ENCODE measurements at places on chromosomes 6 and 20.

DNA sequence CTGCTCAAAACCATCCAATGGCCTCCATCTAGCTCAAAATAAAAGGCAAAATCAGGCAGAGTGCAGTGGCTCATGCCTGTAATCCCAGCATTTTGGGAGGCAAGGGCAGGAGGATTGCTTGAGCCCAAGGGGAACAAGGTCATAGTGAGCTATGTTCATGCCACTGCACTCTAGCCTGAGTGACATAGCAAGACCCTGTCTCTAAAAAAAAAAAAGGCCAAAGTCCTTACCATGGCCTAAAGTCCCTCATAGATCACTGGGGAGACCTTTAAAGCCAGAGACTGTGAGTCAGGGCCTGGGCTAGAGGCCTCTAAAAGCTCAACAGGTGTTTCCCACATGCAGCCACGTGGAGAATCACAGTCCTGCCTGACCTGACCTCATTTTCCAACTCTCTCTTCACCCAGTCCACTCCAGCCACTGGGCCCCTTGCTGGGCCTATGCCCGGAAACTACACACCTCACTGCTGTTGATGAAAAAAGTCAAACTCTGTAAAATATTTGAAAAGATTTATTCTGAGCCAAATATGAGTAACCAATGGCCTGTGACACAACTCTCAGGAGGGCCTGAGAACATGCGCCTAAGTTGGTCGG is 28.2 kb upstream of the TAB2 start:
- no peak for DNase-seq

- DNase-seq = no peak
Measured at GRCh38 chr6:5215159-5215558, 45.6 kb downstream of the LYRM4 start.

DNA sequence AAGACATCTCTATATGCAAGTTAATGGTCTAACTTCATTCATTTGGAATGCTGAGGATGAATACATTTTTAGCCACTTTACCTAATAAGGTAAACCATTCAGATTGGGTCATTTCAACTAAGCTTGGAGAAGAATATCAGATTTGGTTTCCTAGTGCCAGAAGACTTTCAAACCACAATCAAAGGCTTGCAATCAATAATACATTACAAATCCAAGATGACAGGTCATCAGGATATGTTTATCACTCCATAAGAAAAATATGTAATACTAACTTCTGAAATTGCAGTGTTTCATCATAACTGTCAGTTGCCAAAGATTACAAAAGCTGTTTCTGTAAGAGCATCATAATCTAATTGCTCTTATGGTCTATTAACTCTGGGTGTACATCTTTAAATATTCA is 654.0 kb downstream of the COL12A1 start:
- DNase-seq = no peak

DNA sequence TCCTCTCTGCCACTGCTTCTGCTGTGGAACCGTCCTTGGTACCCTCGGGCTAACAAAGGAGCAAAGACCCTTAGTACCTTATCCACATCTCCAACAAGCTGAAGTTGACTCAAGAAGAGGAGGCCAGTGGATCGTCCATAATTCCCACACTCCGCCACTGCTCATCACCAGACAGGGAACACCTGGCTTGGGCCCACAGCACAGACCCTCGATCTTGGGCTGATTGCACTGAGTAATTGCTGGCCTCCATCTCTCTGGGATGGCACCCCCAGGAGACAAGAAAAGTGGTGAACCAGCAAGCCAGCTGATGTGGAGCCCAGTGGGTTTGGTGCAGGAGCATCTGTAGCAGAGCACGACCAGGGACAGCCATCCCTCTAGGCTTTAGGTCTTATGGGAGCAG is 109.4 kb upstream of the GRIK2 start:
- DNase-seq = no peak

- DNase-seq = no peak
Measured at GRCh38 chr20:47365023-47365764, 8.7 kb upstream of the ZMYND8 start.

DNA sequence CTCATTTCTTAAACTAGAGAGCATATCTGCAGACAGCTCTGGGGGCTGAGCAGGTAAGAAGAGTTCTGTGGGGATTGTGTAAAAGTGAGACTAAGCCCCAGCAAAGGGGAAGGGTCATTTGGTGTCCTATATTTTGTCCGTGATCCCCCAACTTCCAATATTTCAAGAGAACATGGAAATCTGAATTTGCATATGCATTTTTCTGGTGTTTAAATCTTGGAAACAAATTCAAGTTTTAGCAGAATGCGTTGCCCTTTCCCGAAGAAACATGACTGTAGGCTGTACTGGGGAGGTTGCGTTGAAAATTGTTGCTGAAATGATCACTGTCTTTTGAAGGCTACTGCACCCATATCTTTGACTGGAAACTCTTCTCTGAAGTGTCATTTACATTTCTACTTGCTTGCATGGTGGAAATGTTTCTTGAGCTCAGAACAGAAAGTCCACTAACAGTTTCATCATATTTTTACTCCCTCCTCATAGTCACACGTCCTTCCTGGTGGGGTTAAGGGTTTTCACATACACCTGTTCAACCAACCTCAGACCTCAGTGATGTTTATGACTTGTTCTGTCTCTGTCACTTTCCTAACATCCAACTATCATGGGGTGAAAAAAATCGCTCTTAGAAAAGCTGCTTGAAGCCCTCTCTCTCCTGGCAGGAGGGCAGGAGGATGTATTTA is 140.3 kb downstream of the BCAS1 start:
- DNase-seq = no peak

- DNase-seq = no peak
Measured at GRCh38 chr20:57695012-57695411, 14.8 kb downstream of the PMEPA1 start.

- DNase-seq = no peak
Measured at GRCh38 chr6:32105433-32105832, 3.7 kb downstream of the TNXB start.

- no peak for DNase-seq
Measured at GRCh38 chr6:47729457-47729856, 31.1 kb downstream of the ADGRF4 start.

GRCh38 chr6:116156405-116157326 is 30.7 kb upstream of the COL10A1 start:
- no peak for DNase-seq

- DNase-seq = no peak
Measured at GRCh38 chr20:45028424-45029136, 62.3 kb downstream of the STK4 start.

DNA sequence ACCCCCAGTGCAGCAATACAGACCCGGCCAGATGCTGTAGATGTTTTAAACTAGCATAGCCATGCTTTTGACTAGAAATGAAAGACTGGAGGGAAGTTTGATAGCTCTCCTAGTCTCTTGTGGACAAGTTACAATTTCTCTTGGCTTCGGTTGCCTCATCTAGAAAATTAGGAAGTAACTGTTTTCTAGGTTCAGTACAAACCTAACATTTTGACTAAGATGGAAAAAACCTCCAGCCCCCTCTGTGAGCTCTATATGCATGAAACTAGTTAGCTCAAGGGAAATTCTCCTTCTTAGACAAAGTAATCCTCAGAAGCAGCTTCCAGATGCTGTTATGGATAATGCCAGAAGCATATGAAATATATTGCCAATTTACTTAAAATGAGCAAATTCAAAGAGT is 86.6 kb downstream of the RNF144B start:
- DNase-seq = no peak

- no peak for DNase-seq
Measured at GRCh38 chr20:17796091-17796563, 96.4 kb downstream of the BANF2 start.

DNA sequence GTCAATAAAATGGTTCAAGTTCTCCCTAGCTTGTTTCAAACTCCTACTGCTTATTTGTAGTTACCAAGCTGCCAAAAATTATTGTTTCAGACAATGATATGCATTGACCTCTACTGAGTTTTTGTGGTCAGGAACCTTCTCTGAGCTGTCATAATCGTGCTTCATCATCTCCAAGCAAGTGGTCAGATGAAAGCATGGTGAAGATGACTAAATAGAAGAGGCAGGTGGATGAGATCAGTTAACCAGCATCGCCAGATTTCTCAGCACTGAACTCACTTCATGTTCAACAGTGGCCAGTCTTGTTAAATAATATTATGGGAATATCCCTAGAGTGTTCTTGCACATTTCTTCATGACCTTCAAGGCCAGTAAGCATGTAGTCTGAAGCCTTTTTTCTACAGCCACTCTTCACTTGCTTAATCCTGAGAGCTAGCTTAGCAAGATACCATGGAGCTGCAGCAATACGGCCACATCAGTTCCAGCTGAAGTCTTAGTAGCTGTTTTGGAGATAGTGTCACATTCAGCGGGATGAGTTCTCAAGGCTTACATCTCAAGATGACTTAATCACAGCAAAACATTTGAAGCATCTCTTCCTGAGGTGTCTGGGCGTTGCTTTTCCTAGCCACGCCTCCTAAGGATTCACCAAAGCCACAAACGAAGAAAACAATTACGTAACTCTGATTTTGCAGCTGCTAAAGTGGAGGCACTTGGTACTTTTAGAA is 101.6 kb upstream of the TMEM30A start:
- no peak for DNase-seq

- no peak for DNase-seq
Measured at GRCh38 chr20:20303742-20304141, 64.2 kb upstream of the INSM1 start.

DNA sequence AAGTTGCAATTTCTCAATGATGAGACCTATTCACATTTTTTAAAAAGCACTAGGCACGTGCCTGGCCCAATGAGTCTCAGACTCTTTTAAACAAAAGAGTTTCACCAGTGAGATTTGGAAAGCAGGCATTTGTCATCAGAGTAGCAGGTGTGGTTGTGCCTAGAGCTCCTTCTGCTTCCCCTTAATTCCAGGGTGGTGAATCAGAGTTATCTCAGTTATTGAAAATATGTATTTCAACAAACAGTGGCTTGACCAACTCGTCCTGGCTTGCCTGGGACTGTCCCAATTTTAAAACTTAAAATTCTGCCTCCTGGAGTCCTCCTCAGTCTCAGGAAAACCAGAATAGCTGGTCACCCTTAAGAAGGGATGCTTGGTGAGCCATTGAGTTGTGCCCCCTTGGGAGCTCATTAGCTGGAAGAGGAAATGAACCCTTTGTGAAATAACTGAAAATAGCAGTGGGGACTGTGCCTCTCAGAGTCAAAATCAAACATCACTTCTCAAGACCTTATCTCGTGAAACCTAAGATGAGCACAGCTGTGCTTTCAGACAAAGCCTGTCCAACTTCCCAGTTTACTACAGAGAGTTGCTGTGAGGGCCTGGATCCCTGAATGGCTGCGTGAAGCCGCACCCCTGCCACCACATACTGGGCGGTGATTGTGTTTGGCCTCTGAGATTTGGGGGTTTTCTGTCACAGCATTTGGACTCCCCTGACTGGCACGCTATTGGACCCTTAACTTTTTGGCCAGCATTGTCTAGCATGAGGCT is 116.3 kb downstream of the ANKRD60 start:
- DNase-seq = no peak

DNA sequence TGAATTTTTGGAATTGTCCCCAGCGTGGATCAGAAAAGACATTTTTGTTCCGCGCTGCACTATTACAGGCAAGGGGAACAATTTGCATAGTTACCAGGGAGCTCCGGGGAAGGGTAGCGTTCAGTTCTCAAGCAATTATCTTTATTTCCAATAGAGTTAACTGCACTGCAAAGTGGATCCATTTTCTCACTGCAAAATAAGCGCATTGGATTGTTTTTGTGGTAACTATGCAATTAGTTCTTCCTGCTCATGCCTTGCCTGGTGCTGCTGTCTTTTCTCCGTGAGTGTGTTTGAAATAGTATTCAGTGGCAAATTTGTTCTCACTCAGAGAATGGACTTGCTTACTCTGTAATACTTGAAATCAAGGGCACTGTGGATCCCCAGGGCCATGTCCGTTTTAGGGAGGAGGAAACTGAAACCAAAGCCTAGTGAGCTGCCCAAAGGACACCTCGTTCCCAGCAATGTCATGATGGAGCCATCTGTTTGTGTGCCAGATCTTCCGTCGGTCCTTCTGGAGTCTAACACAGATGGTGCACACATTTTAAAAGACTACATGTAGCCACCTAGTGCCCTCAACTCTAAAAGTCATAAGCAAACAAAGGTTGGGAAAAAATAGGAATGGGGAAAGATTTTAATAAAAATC is 7.4 kb upstream of the PCK1 start:
- DNase-seq = no peak

DNA sequence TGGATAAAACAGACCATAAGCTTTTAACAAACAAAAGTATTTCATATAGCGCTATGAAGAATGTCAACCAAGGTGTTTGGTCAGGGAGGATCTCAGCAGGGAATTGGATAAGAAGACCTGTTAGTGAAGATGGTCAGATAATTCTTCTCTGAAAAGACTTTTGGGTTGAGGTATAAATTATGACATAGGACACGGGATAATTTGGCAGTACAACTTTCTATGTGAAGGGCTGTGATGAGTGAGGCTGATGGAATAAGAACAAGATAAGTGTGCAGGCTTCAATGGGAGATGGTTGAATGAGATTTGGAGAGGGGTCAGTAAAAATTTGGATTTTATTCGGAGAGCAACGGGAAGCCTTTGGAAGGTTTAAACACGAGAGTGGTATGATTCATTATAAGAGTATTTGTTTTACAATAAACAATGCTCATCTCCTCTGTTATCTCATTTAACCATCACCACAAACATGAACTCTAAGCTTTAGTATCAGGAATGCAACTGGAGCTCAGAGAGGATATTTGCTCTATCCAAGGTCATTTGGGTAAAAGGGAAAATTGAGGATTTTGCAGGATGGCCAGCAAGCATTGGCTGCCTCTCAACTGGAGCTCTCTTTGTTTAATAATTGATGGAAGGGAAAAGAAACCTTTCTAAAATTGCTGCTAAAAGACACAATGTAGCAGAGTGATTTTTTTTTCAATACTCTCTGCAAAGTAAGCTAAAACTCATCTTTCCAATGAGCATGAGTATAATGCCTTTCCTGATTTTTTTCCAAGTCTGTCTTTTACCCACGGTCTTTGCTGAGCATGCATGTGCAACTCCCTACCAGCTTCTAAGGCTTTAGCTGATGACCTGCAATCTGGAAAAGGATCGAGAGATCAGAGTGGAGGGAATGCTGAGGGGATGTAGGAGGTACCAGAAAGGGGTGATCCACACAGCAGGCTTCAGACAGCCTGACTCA is 534.0 kb downstream of the CBLN4 start:
- no peak for DNase-seq

DNA sequence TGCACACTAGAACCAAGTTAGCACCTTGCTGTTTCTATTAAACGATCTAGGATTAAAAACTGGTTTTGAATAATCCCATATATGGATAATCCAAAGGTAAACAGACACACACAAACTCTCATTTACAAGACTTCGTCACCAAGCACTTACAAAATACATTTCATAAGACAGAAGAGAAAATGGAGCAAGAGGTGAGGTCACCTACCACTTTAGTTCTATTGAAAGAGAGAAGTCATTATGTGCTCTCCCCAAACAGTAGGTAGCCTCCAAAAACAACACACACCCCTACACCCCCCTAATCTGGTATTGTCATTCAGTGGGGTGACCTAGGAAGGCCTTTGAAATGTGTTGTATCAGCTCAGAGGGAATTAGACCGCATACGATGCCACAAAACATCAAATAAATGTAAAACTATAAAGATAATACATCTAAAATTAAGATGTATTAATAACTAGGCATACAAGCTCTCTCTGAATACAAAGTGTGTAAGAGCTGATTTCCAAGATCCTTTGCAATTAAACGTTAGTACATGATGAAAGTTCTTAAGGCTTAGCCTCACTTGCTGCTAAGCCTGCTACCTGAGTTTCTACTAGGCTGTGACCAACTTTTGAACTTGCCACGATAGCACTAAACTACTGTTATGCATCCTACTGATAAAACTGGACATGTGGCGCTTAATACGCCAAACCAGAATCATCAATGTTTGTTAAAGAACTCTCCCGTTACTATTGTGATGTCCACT is 1.6 kb downstream of the SRPK1 start:
- DNase-seq = no peak

- DNase-seq = no peak
Measured at GRCh38 chr6:6724539-6725467, 136.3 kb downstream of the LY86 start.

All from stimulated activated CD8-positive, alpha-beta memory T cell treated with anti-CD3 and anti-CD28 coated beads, Interleukin-2, amount 100 ng/mL, for 1 hour (primary cell).